ENCODE measurements at places on chromosomes 1 and 21.
A peak's percentile ranks its signal among the peaks of the same experiment; 100 is the strongest.

- DNase-seq = peak; percentile 79
These were observed 76.3 kb downstream of the ITPKB start for GRCh38 chr1:226662642-226663326.

GRCh38 chr1:227227761-227228160 is 90.5 kb downstream of the CDC42BPA start:
- no peak for DNase-seq

- DNase-seq = no peak
These were observed 2.1 kb upstream of the TMCO2 start for GRCh38 chr1:40245686-40246085.

DNA sequence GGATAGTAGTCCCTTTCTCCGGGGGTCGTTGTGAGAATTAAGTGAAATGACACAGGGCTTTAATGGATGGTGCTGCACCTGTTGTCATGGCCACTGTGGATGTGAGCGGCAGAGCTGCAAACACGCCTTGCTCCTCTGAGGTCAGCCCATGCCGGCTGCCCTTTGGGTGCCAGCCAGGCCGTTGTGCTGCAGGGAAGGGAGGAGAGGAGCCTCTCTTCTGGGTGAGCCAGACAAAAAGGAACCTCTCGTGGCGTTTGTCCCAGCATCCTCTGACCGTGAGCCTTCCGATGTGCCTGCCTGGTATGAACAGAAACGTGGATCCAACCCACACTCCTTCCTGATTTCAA is 383.0 kb upstream of the VAMP3 start:
- DNase-seq = no peak

DNA sequence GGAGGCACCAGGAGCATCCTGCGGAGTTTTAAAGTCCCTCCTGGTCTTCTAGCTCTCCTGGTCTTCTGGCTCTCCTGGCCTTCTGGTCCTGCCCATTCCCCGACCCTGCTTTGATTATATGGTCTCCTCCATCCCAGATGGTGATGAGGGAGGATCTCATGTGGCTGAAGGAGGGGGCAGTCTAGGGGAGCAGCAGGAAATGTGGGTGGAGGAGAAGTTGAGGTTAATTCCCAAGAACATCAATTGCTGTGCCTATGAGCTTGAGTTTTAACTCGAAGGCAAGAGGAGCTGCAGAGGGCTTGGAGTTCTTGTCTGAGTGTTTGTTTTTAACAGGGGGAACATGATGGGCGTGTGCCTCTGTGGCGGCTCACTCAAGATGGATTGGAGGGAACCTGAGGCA is 408.8 kb downstream of the MATN1 start:
- DNase-seq = no peak

GRCh38 chr1:201222125-201222524 is 31.5 kb downstream of the IGFN1 start:
- no peak for DNase-seq

DNA sequence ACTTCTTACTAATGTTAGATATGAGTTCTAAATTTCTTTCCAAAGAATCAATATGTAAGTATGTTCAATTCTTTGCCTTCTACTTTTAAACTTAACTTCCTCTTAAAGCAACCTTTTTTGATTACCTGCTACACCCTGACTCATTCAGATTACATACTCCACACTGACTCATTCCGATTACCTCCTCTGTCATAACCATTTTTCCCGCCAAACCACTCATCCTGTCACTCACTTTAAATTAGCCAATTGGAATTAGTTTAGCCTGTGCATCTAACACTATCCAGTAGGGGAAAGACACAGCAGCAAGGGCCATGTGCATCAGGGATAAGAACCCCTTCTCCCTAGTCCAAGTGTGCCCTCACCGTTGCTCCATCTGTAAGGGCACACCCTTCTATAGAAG is 815.5 kb downstream of the BRINP3 start:
- no peak for DNase-seq

DNA sequence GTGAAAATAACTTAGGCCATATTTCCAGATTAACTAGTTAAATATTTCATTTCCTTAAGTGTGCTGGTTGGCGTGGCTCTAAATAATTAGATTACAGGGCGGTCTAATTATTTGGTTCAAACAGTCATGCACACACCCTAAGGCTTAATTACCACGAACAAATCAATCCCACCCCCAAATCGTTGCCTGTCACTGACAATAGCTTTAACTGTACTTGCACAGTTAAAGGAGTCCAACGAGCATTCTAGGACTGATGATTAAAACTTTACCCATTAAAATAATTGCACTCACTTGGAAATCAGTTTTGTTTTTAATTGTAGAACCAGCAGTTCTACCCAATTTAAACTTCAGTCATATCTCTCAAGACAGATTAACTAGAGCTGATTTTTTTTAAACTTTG is 1.5 kb upstream of the POU2F1 start:
- no peak for DNase-seq

GRCh38 chr1:229360420-229360819 is 17.6 kb upstream of the CCSAP start:
- DNase-seq = no peak

DNA sequence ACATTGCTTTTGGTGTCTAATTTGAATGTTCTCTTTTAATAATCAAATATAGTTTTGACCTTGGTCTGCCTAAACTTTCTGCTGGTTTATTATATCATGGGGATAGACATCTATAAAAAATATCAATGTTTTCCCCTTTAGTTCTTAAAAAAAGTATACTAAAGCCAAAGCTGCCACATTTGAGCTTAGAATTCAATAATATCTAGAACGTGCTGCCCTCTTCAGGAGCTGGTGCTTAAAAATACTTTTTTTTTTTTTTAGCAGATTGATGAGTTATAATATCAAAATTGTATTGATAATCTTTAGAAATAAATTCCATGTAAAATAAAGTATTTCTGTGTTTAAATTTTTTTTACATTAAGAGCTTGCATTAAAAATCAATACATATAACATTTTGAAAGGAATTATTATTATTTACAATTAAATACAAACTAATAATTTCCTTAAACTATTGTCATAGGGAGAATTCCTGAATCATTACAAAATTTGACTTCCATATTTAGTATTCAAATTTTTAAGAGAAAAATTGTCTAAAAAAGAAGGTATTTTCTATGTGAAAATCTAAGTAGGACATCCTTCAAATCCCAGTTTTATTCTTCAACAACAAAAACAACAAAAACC is 40.1 kb upstream of the ADGRL2 start:
- no peak for DNase-seq

GRCh38 chr1:12553963-12554362 is 64.0 kb downstream of the DHRS3 start:
- DNase-seq = no peak

DNA sequence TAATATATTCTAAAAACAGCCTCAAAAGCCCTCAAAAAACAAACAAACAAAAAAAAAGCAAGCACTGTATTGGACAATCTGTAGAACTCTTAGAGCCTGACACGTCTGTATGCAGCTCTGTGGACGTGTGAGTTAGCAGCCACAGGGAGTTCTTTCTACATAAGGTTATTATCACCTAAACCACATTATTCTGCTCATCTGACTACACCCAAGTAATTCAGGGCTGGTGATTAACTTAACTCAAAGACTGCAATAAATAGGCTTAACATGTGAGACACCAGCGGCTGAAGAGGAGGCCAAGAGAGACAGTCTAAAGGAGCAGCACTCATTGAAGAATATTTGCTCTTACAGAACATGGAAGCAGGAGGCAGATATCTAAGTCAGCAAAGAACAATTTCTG is 316.0 kb downstream of the VAV3 start:
- DNase-seq = no peak

DNA sequence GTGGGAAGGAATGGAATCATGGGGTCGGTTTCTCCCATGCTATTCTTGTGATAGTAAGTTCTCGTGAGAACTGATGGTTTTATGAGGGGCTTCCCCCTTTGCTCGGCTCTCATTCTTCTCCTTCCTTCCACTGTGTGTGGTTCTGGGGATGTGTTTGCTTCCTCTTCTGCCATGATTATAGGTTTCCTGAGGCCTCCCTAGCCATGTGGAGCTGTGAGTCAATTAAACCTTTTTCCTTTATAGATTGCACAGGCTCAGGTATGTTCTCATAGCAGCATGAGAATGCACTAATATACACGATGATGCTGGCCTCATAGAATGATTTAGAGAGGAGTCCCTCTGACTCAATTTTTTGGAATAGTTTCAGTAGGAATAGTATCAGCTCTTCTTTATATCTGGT is 195.4 kb upstream of the IVNS1ABP start:
- DNase-seq = no peak

DNA sequence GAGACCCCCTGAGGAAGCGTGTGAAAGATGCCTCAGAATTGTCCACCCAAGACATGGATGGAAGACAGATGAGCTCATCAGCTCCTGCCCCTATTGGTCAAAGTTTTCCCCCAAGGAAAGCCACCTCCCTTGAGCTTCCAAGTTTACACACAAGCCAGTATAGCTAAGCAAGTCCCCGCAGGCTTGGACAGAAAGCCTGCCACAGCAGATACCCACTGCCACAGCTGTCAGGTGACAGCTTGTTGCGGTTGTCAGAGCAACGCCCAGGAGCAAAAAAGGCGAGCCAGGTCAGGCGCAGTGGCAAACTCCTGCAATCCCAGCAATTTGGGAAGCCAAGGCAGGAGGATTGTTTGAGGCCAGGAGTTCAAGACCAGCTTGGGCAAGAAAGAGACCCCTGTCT is 60.9 kb upstream of the IFNAR2 start:
- no peak for DNase-seq

GRCh38 chr1:245991266-245991665 is 515.8 kb downstream of the SMYD3 start:
- no peak for DNase-seq

GRCh38 chr21:43609501-43610340 is 49.6 kb downstream of the HSF2BP start:
- no peak for DNase-seq

DNA sequence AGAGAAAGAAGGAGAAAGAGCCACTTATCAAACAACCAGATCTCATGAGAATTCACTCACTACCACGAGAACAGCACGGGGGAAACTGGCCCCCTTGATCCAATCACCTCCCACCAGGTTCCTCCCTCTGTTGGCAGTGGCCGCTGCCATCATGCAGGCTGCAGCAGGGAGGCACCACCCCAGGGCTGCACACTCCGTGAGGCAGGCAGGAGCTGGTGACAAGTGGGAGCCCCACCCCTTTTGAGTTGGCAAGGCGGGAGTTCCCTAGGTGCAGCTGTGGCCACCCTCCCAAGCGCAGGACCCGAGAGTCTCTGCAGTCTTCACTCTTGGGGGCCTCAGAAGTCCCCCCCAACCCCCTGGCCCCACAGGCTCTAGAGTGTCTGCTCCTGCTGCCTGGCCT is 83.9 kb upstream of the GJB5 start:
- DNase-seq = no peak

GRCh38 chr1:17890056-17890814 is 135.1 kb downstream of the ACTL8 start:
- DNase-seq = no peak

DNA sequence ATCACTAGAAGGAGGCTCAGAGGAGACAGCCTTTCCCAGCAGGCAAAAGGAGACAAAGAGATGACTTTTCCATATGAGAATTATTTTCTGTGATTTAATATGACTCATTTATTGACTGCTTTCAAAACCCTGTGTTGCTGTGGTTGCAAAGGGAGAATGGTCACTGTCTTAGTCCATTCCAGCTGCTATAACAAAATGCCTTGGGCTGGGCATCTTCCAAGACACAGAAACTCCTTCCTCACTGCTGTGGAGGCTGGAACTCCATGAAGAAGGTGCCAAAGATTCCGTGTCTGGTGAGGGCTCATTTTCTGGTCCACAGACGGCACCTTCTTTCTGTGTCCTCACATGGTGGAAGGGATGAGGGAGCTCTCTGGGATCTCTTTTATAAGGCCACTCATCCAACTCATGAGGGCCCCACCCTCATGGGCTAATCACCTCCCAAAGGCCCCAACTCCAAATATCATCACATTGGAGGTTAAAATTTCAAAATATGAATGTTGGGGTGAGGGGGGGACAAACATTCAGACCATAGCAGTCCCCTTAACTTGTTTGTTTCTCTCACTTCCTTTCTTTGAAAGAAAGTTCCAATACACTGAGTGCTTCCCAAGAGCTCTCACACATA is 252.1 kb upstream of the RAB4A start:
- no peak for DNase-seq

GRCh38 chr1:164155347-164155746 is 403.6 kb upstream of the PBX1 start:
- DNase-seq = no peak

DNA sequence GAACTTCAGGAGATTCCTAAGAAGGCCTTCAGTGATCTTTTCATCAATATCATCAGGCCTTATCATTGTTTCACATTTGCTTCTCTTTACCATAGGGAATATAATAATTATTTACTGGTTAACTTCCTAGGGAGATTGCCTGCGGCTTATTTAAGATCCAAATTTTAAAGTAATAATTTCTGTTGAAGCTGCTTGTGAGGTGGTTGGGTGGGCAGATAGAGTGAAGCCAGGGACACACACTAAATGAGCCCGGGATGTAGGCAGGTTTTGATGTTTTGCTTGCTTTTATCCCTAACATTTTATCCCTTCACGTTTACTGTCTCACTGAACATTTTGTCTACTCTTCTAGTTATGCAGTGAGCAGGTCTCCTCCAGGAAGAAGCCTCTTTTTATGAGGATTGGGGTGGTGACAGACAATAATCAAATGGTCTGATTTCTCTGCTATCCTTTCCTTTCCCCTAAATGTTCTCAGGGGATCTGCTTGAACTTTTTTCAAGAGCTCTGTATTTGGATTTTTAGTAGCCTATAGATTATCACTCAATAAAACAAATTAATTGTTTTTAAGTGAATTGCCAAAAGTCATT is 164.7 kb downstream of the RUNX1 start:
- no peak for DNase-seq

GRCh38 chr1:37035014-37035691 is 838 bp upstream of the GRIK3 start:
- DNase-seq = no peak

- no peak for DNase-seq
These were observed 11.9 kb upstream of the PTCH2 start for GRCh38 chr1:44854970-44855369.

GRCh38 chr1:40532844-40533424 is 1.5 kb downstream of the ZNF684 start:
- DNase-seq = no peak

GRCh38 chr1:66359815-66360214 is 174.1 kb upstream of the SGIP1 start:
- no peak for DNase-seq

DNA sequence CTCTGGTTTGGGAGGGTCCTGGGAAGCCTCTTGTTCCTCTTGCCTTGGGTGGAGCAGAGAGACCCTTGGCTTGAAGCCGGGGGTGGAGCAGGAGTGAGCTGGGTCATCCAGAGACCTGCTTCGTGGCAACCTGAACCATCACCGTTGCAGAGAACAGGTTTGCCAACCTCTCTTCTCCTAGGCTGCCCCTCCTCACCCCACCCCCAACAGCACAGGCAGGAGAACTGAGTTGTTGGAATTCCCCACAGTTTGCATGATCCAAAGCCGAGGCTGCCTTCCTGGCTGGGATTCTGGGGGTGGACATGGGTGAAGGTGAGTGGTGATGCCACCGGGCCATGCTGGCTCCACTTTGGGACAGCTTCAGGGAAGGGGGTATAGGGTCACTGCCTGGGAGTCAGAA is 2.2 kb downstream of the WNT4 start:
- no peak for DNase-seq

- DNase-seq = no peak
These were observed 82.5 kb downstream of the OSBPL9 start for GRCh38 chr1:51699391-51699790.
